ENCODE measurements at places on chromosomes 13 and 19.

- DNase-seq: no peak
Measured at GRCh38 chr13:74406420-74406819, 272.2 kb upstream of the KLF12 start.

GRCh38 chr13:59392328-59392727, 771.4 kb downstream of the DIAPH3 start:
- DNase-seq: no peak

GRCh38 chr19:43664018-43664417, 6.0 kb downstream of the PLAUR start:
- no peak for DNase-seq

- DNase-seq: no peak
Measured at GRCh38 chr19:12656899-12657571, 9.5 kb downstream of the MAN2B1 start.

DNA sequence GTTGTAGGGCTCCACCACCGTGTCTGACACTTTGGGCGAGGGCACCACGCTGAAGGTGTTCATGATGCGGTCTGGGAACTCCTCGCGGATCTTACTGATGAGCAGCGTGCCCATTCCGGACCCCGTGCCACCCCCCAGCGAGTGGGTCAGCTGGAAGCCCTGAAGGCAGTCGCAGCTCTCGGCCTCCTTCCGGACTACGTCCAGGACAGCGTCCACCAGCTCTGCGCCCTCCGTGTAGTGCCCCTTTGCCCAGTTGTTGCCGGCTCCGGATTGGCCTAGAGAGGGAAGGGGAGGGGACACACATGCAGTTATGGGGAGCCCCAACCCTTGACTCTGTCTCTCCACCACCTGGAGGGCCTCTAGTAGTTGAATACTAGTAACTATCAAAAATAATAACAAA, 6.2 kb downstream of the TUBB4A start:
- no peak for DNase-seq

DNA sequence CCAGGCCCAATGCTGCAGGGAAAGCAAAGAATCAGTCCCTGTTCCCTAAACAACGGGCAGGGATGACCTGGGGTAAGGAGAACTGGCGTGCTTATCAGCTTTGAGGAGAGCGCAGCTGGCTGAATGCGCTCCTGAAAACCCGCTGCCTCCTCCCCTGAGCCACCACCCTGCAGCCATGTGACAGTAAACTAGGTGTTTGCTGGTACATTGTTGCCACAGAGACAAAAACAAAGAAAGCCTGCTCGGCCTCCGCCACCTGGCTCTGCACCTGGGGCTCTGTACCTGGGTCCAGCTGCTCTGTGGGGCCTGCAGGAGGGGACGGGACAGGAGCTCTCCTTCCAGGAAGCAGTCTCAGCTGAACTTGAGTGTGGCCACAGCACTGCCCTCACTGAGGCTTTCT, 21.8 kb downstream of the MCF2L start:
- no peak for DNase-seq

- DNase-seq: no peak
Measured at GRCh38 chr13:112450118-112450903, 74.2 kb downstream of the SPACA7 start.

DNA sequence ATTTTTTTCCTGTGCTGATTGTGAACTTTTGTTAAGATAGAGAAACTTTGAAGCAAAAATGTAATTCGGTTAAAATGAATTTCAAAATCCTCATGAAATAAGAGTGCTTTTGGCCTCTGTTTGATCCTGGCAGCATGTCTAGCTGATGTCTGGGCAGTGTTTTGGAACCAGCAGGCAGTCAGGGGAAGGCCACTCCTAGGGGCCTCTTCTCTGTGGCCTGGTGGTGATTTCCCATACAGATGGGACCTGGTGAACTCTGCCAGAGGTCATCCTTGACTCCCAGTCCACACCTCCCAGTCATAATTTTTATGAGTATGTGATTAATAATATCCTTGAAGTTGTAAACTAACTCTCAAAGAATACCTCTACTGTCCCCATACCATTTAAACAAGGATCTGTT, 226.6 kb downstream of the PCCA start:
- DNase-seq: no peak

DNA sequence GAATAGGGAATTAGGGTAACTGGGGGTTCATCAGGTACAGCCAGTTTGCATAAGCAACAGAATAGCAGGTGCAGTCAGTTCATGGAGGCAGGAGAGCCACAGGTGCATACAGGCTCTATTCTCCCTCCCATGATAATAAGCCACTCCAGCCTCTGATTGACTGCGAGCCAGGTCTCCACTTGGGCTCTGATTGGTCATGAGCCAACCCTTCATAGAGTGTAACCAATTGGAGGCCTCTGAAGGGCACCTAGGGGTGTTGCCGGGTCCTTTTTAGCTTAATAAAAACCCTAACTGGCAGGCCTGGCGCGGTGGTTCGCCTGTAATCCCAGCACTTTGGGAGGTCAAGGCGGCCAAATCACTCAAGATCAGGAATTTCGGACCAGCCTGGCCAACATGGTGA, 8.7 kb upstream of the CKM start:
- DNase-seq: no peak

DNA sequence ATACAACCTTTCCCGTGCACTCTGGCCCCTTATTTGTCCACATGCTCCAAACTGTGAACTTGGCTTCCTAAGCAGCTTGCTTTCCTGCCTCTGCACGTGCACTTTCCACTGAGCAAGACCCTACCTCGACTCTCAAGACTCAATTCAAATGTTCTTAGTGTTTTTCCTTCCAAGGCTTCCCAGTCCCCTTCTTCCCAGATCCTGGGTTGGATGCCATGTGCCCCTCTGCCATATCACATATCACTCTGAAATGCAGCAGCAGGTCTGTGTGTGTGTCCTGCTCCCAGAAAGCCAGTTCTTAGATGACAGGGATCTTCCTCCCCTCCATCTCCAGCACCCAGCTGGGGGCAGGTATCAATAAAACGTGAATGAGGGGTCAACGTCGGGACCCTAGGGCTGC, 3.0 kb downstream of the ZNF557 start:
- no peak for DNase-seq

DNA sequence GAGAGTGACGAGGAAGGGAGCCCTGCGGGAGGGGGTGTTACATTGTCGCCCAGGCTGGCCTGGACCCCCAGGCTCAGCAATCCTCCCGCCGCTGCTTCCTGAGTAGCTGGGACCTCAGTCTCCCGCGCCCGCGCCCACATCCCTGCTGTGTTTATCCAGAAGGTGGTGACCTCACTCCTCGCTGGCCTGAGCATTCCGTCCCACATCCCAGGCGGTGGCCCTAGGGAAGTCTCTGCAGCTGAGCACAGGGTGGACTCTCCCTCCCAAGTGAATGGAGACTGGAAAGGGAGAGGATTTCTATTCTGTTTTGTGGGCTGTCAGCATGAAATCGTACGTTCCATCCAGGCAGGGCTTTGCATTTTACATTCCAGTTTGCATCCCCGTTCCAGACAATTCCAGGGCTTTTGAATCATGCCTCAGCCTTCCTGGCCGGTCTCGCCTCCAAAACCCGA, 401 bp upstream of the ZNF765 start:
- DNase-seq: no peak

DNA sequence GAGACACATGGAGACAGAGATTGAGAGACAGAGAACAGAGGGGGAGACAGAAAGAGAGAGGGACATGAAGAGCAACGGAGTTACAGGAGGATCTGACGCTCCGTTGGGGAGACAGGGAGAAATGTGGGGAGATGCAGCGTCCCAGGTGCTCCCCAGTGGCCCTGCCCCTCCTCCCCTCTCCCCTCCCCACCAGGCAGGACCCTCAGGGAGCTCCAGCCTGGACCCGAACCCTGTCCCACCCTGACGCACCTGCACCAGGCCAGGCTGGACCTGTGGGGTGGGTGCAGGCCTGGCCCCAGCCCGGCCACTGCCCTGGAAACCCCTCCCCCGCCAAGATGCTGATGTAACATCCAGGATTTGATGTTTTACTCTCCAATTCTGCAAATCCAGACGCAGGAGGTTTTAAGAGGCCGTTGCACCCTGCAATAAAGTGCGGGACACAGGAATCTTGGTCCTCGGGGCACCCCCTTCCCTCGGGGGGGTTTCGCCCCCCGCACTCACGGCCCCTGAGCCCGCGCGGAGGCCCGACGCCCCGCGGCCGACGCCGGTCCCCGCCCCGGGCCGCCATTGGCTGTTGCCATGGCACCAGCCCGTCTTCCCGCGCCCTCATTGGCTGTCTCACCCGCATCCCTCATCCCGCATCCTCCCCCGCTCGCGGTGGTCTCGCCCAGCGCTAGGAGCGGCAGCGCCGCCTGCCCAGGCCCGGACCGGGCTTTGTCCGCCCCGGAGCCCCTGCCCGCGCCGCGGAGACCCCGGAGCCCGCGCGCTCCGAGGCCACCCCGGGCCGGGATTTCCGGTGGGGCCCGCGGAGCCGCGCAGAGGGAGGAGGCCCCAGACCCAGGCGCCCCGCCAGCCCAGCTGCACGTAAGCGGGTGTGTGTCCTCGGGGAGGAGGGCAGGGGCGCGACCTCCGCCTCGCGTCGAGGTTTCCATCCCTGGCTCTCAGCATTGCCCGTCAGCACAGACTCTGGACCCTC, at the start of gene APC2:
TSS of gene APC2 (plus strand) at position 655 of the 976 bp plus-strand sequence. CDS start 2,881 bp downstream, outside the sequence.
- no peak for DNase-seq

DNA sequence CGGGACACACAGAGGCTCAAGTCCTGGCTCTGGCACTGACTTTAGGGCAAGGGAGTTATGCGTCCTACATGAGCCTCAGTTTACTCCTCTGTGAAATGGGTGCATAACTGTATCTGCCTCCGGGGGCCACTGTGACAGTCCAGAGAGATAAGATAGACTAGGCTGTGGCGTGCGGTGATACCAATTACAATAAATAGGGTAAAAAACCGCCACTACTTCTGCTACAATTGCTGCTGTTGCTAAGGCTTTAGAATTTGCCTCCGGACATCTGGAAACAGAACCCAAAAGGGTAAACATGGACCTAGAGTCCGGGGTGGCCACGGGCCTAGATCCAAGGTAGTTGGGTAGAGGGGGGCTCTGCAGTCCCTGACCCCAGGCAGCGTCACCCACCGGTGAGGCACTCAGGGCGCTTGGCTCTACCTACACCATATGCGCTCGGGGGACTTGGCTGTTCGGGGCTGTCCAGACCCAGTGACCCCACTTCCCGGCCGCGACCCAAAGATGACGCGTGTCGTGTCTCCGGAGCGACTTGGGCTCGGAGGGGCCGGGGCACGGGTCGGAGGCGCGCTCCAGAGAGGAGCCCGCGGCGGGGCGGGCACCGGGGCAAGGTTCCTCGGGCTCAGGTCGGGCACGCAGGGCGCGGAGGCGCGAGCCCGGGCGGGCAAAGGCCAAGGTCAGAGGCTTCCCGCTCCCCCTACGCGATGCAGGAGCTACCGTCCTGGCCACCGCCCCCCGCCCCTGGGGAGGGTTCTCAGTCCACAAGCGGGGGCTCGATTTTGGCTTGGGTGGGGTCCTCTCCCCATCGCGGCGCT, 1.1 kb downstream of the INSR start:
- DNase-seq: no peak

- no peak for DNase-seq
Measured at GRCh38 chr13:71610876-71611275, 256.1 kb downstream of the DACH1 start.

GRCh38 chr13:105139380-105140285, 1395.8 kb downstream of the EFNB2 start:
- DNase-seq: no peak

DNA sequence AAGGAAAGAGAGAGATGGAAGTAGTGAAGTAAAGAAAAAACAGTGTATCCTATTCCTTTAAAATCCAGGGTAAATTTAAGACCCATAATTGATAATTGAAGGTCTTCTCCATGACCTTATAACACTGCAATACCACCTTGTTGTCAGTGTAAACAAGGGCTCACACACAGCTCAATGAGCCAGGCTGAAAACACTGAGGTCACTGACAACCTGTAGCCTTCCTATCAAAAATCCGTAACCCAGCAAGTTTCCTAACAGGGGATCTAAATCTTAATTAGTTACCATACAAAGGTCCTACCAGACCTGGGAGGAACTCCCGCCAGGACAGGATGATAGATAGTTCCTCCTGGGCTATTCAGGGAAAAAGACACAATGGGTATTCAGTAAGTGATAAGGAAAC, 1677.1 kb downstream of the OLFM4 start:
- DNase-seq: no peak

DNA sequence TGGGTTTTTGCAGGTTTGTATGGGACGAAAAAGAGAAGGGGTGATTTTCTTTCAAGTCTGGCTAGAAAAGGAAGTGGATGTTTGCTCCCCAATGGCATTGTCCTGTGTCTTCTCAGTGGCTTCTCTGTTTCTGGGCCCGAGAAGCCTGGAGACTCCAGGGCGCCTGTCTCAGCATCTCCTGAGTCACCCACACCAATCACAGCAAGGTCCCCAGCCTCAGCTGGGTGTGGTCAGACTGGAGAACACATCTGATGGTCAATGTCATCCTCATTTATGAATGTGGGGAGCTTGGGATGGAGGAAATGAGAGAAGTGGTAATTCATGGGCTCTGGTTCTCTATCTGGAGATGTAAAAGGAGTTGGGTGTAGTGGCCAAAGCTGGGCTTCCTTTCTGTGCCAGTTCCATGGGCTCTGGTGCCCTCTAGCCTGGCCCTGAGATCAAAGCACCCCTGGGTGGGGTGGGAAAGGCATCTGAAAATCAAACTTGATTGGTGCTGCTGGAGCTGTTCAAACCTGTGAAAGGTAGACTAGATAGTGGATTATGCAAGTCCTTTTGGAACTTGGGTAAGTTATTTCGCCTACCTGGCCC, 13.4 kb downstream of the RASL11A start:
- DNase-seq: no peak

Data from astrocyte of the cerebellum (primary cell).